ENCODE measurements at places on chromosomes 2 and 18. TPM values are rescaled to one million over a fixed set of nuclear protein-coding genes. Genes with fewer than 3 reads are reported as not detected.

HOXD11 gene
- not detected for total RNA-seq

TCF23 gene
- not detected for total RNA-seq

COL5A2 gene
- total RNA-seq, result 203 TPM

CXCR1 gene
- total RNA-seq, result not detected

SCN9A gene
- 12.1 TPM for total RNA-seq

KLHL29 gene
- 2.0 TPM for total RNA-seq

CKAP2L gene
- 1.3 TPM for total RNA-seq

DNAJB2 gene
- total RNA-seq, result 53.9 TPM

ANKRD30B gene
- not detected for total RNA-seq

SOX11 gene
- total RNA-seq, result not detected

LCT gene
- 0.09 TPM for total RNA-seq

CYP27C1 gene
- not detected for total RNA-seq

CFC1 gene
- not detected for total RNA-seq
